ENCODE measurements at places on chromosomes 4 and X. TPM values are rescaled to one million over a fixed set of nuclear protein-coding genes. Genes with fewer than 3 reads are reported as not detected.

The CT45A3 gene
- not detected for total RNA-seq

The TEC gene
- 1.1 TPM for total RNA-seq

The MCF2 gene
- not detected for total RNA-seq

The MAGEA8 gene
- total RNA-seq = not detected

The ADGRG4 gene
- total RNA-seq = not detected

GRCh38 chr4:122552898-122553297 lies 68.0 kb downstream of the IL21 start:
- DNase-seq = no peak

GRCh38 chr4:25838526-25838925 lies 24.3 kb downstream of the SEL1L3 start:
- DNase-seq = no peak

DNA sequence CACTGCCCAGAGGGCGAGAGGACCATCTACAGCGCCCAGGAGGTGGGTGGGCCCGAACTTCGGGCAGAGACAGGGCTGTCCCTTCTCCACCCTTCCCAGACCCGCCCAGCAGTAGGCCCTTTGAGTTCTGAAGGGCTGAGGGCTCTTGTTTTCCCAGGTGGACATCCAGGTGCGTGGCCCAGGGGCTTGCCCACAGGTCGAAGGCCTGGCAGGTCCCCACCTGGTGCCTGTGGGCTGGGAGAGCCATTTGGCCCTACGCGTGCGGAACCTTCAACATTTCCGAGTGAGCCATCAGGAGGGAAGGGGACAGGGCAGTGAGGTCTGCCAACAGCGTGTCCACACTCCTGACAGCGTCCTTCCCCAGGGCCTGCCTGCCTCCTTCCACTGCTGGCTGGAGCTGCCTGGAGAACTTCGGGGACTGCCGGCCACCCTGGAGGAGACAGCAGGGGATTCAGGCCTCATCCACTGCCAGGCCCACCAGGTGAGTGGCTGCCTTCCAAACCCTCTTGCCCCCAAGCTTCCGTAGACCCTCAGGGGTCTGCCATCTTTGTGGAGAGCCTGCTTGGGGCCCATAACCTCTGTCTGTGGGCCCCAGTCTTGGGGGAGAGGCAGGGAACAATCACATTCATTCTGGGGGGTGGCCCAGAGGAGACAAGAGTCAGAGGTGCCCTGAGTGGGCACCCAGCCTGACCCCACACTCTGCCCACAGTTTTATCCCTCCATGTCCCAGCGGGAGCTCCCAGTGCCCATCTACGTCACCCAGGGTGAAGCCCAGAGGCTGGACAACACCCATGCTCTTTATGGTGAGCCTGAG lies 6.8 kb downstream of the PLXNB3 start:
- DNase-seq = no peak

DNA sequence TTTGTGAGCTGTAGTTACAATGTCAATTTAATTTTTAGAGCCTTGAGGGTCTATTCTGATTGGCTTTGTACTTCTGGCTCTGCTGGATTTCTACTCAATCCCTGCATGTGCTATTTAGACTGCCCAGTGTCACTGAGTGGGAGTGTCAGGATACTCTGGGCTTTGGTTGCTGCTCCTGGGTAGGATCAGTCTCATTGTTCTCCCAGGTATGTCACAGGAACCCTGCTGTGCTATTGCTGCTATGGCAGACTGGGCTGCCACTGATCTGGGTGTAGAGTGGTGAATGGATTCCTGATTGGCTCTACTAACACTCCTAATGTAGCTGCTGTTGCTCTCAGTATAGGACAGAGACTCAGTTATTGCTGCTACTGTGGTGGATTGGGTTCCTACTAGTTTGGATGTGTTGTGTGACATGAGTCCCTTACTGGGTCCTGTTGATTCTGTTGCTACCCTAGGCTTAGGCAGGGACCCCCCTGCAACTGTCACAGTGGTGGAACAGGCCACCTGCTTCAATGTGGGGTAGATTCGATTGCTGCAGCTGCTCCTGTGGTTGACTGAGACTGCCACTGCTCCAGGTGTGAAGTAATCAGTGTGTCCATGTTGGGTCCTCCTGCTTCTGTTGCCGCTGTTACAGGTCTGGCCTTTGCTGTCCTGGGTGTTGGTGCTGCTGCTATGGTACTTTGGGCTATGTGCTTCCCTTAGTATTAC lies 707.8 kb upstream of the AMOT start:
- DNase-seq = no peak

- DNase-seq = peak; percentile 56
Observed at GRCh38 chrX:76253432-76253831, 80.6 kb downstream of the PBDC1 start.

DNA sequence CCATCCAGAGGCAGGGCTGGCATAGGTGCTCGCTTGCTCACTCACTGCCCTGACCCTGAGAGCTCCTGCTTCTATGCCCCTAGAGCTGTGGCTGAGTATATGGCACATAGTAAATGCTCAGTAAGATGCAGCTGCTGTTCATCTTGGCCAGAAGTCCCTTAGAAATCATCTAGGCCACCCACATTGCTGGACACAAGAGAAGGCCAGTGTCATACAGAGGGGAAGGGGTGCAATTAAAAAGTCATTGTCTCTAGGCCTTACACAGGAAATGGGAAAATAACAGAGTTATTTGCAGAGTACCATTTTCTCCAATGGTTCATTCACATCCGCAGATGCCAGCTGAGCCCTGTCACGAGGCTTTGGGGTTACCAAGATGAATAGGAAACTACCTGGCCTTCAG lies 88.8 kb downstream of the MAMLD1 start:
- DNase-seq = no peak

All from IMR-90 (cell line).